Occipital lobe (tissue), 3 donors: ENCODE measurements at places on chromosomes 1 and 21. TPM values are rescaled to one million over a fixed set of nuclear protein-coding genes. Genes with fewer than 3 reads are reported as not detected.

GBP4 gene
- total RNA-seq, result 2.2 TPM

SH2D1B gene
- total RNA-seq, result not detected

AMY1A gene
- not detected for total RNA-seq

VASH2 gene
- total RNA-seq, result 35.9 TPM

C1orf56 gene
- 3.4 TPM for total RNA-seq

CD53 gene
- 13.1 TPM for total RNA-seq

FCRL2 gene
- not detected for total RNA-seq

TTF2 gene
- total RNA-seq, result 3.0 TPM
